NCI-H2227 treated with DMSO at 0.1 percent for 48 hours (cell line): ENCODE measurements at places on chromosomes 2 and 18.

DNA sequence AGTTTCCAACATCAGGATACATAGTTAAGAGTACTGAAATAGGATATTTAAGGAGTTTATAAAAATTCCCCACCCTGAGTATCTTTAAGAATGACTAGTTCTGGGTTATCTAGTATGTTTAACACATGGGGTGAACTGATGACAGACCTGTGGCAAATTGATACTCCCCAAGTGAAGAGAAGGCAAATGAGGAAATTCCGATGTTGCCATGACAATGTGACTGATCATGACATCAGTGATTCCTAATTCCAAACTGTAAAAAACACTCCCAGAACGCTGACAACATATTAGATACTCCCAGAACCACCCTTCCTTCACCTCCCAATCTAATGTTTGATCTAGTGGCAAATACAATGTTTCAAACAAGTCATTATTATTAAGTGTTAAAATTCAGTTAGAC lies 77.6 kb downstream of the RBMS1 start:
- DNase-seq = no peak

GRCh38 chr18:59070181-59070912 lies 69.3 kb upstream of the SEC11C start:
- DNase-seq = peak; percentile 85

DNA sequence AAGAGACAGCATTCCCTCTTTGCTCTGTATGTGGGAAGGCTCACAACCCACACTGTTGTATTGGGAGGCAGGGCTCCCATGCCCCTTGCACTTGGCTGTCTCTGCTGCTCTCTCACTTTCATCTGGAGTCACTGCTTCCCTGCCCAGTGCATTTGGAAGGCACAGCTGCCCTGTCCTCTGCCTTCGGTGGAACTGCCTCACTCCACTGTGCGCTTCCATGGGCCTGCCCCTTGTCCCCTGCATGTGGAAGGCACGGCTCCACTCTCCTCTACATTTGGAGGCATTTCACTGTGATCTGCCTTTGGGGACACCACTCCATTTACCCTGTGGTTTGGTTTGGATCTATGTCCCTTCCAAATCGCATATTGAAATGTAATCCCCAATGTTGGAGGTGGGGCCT lies 9.1 kb upstream of the PROM2 start:
- DNase-seq = no peak

DNA sequence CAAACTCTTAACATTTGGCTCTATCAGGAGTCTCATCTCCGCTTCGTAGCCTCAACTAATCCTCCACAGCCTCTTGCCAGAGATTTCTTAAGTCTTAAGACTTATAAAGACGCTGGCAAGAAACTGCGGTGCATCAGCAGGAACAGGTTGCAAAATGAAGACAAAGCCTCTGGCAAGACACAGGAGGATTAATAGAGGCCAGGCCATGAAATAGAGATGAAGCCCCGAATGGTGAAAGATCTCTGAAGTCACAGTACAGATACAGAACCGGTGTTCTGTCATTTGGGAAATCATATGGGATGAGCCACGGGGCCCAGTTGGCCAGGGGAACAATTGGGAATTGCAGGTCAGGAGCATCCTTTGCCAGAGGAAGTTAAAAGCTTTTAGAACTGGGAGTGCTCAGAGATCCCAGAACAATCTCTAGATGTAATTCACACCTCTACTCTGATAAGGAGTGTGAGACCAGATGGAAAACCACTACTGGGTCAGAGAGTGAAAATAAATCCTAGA lies 190.9 kb upstream of the FOSL2 start:
- DNase-seq = no peak

DNA sequence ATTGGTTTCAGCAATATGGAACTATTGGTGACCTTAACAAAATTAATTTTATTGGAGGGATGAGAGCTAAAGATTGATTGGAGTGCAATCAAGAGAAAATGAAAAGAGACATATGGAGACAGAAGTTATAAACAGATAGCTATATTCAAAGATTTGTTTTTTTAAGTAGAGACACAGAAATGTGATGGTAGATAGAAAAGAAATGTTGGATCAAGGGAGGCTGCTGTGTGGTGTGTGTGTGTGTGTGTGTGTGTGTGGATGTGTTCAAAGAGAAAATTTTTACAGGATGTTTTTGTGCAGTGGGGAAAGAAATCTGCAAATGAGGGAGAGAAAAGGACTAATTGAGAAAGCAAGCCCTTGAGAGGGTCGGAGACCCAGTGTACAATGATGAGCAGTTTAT lies 249.5 kb upstream of the SPHKAP start:
- no peak for DNase-seq

DNA sequence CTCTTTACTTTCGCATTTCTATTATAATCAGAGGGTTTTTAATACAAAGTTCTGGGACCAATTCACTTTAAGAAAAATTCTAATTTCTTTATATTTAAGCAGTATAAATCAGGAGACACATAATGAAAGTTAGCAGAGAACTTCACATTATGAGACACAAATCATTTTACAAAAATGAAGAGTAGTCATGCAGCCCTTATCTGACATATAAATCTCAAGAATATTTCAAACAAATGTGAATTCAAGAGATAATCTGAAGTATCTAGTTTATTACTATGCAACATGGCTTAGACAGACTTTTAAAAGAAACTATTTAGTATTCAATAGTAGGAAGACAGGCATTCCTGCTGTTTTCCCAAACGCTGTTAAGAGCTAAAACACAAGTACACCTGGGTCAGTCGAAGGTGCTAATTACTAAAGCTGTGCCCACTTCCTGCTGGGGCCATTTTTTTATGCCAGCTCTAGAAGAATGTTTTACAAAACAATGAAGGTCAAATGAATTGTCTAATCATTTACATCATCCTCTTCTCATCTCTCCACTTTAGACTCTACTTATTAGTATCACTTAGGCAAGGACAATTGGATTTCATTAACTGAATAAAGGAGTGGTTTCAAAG lies 40.2 kb downstream of the CWC22 start:
- no peak for DNase-seq

GRCh38 chr18:36349552-36349951 lies 52.0 kb downstream of the FHOD3 start:
- no peak for DNase-seq
